Dorsolateral prefrontal cortex (tissue), 122 donors: ENCODE measurements at places on chromosomes 1 and 21. TPM values are rescaled to one million over a fixed set of nuclear protein-coding genes. Genes with fewer than 3 reads are reported as not detected.

C8B gene
- not detected for total RNA-seq

DNA sequence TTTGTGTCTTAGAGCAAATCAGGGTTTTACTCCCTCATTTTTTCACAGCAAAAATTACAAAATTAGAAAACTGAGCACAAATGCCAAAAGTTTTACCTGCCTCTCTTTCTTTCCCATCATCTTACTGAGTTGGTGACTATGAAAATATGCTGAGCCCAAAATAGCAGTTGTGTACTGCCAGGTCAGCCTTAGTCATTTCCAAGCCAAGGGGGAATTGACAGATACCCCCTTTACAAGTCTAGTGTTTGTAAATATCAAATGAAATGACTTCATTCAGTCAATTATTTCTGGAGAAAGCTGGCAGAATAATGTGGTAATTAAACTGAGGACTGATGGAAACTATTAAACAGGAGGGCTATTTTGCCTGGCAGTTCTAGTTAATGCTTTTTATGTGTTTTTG lies 11.4 kb upstream of the GORAB start:
- DNase-seq, result no peak

- no peak for DNase-seq
Observed at GRCh38 chr1:173507205-173507846, 30.2 kb downstream of the PRDX6 start.

GRCh38 chr1:44807364-44808062 lies 362 bp upstream of the DYNLT4 start:
- DNase-seq, result peak; percentile 70

DNA sequence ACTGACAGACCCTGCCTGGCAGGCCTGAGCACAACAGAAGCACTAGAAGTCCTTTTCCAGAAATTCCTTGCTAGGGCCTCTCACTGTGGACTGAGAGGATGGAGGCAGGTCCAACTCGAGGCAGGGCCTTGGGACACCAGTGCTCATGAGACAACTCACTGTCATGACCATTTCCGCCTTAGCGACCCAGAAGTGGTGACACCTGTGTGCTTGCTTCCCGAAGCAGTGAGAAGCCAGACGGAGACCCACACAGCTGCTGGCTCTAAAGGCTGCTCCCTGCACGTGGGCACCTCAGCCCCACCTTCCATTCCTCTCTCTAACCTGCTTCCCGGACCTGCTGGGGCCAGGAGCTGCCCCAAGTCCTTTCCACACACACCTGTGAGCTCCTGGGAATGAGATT lies 33.0 kb downstream of the KCNC4 start:
- DNase-seq, result peak; percentile 28

SH2D2A gene
- 0.48 TPM for total RNA-seq

DNA sequence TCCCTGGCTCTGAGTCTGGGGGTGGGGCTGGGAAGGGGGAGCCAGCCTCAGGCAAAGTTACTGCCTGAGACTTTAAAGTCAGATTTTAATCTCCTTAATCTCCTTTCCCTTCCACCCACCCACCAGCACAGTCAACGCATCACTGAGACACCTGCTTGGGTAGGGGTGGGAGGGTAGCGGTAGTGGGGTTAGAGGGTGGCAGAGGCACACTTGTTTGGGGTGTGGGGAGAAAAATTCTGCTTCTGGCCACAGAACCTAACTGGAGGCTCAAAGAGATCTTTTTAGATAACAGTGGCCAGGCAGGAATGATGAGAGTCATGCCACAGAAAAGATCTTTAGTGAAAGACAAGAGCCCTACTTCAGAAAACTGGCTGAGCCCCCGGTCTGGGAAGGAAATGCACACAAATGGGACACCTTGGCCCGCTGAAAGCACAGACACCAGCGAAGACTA lies 44.1 kb downstream of the CD247 start:
- no peak for DNase-seq

- DNase-seq, result no peak
Observed at GRCh38 chr1:202589190-202589930, 120.9 kb downstream of the SYT2 start.

GRCh38 chr1:233355841-233356704 lies 28.5 kb downstream of the MAP3K21 start:
- DNase-seq, result no peak

GRCh38 chr1:245528258-245528635 lies 373.5 kb downstream of the KIF26B start:
- DNase-seq, result no peak

DNA sequence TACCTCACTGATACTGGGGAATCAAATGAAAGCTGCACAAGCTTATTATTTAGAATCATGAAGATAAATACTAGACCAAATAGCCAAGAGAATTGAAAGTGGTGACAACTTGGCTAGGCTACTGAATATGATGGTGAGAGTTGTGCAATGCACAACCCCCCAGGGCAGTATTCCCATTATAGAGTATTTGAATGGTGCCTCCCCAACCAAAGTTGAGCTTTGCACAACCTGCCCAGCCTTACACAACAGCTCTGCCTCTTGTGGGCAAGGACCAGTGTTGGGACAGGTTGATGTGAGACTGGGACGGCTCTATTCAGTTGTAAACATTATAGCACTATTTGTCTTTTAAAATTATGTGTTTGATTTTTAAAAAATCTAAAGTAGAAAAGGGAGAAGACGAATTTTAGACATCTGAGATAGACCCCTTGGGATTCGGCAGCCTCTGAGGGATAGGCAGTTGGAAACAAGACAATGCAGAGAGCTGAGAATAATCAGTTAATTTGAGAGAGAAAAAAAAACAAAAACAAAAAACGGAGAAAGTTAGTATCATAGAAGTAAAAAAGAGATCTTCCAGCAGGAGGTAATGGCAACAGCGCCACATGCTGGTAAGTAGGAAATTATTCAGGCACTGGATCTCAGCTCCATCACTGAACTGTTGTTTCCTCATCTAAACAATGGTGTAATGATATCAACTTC lies 91.0 kb upstream of the KCNA3 start:
- no peak for DNase-seq

- DNase-seq, result no peak
Observed at GRCh38 chr1:4674676-4675075, 20.3 kb downstream of the AJAP1 start.

MPZ gene
- 5.4 TPM for total RNA-seq

DNA sequence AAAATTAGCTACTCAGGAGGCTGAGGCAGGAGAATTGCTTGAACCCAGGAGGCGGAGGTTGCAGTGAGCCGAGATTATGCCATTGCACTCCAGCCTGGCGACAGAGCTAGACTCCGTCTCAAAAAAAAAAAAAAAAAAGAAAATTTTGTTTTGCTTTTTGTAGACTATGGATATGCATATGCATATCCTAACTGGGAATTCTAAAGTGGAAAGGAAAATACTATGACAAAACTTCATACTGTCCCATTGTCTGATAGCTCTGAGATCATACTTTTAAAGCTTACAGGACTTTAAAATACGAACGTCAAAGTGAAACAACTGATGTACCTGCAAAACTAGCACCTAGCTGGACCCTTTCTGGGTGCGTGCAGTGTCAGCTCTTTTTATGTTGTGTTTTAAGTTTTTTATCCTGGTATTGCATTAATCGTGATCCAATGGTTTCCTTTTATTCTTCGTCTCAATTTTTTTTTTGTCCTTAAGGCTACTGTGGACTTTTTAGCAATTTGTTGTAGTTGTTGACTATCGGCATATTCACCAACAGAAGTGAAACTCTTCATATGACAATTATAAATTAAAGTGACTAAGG lies 19.2 kb downstream of the SPRTN start:
- DNase-seq, result no peak

CAPN8 gene
- total RNA-seq, result 0.39 TPM

GRCh38 chr21:25424634-25425033 lies 182.6 kb downstream of the MRPL39 start:
- no peak for DNase-seq

RGS1 gene
- total RNA-seq, result 50.6 TPM
